Aorta (tissue), 5 donors: ENCODE measurements at places on chromosomes 13 and 19. TPM values are rescaled to one million over a fixed set of nuclear protein-coding genes. Genes with fewer than 3 reads are reported as not detected.

Gene GGN
- 3.3 TPM for total RNA-seq

GRCh38 chr13:93260591-93260990 is 34.0 kb downstream of the GPC6 start:
- no peaks in the 10 kb centered on the region for H3K36me3 ChIP-seq
- H3K4me1 ChIP-seq, result no peaks in the 10 kb centered on the region
- no peak overlapping the region for H3K27ac ChIP-seq
- DNase-seq, result no peak
- H3K4me3 ChIP-seq, result no peak overlapping the region
- H3K27me3 ChIP-seq, result no peaks in the 10 kb centered on the region

Gene GAS6
- 317 TPM for total RNA-seq

Gene MBD3L2
- not detected for total RNA-seq

GRCh38 chr19:2087621-2088100 is 8.5 kb downstream of the MOB3A start:
- no peak overlapping the region for H3K4me3 ChIP-seq
- H3K27me3 ChIP-seq, result no peaks in the 10 kb centered on the region
- no peaks in the 10 kb centered on the region for H3K36me3 ChIP-seq
- H3K27ac ChIP-seq, result no peak overlapping the region
